ENCODE measurements at places on chromosomes 3 and 15. TPM values are rescaled to one million over a fixed set of nuclear protein-coding genes. Genes with fewer than 3 reads are reported as not detected.

Gene ANKUB1
- total RNA-seq: not detected

Gene KLHL25
- total RNA-seq: 10.2 TPM

Gene TRIM71
- total RNA-seq: 0.03 TPM

Gene MBD4
- 62.0 TPM for total RNA-seq

Gene CHL1
- not detected for total RNA-seq

Gene WDR93
- not detected for total RNA-seq

Gene TEX55
- not detected for total RNA-seq

Gene NAA80
- 47.0 TPM for total RNA-seq

Gene KLHL6
- 23.9 TPM for total RNA-seq

DNA sequence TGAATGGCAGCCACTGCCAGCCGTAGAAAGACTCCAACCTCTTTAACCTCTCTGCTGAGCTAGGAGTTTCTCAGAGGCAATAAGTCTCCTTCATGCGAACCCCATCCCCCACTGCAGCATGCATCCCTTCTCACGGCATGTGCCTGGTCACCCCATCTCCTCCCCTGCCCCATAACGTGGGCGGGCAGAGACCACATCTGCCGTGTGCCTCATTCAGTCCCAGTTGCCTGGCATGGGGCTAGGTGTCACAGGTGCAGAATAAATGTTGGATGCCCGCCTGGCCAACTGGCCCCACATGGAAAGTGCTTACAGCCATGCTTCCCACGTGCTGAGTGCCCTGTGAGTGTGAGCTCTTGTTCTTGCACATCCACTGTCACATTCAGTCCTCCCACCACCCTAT is 43.5 kb upstream of the NTRK3 start:
- no peak for DNase-seq

DNA sequence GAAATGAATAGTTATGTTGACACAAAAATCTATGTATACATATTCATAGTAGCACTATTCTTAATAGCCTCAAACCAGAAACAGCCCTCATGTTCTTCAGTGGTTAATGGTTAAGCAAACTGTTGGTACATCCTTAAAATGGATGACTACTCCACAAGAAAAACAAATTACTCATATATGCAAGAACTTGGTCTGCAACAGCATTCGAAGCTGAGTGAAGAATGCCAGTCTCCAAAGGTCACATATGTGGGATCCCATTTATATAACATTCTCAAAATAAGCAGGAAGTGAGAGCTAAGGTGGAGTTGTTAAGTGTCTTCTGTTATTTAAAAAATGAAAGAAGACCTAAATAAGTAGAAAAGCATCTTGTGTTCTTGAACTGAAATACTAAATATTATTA is 365.7 kb downstream of the GABRG3 start:
- DNase-seq: no peak

DNA sequence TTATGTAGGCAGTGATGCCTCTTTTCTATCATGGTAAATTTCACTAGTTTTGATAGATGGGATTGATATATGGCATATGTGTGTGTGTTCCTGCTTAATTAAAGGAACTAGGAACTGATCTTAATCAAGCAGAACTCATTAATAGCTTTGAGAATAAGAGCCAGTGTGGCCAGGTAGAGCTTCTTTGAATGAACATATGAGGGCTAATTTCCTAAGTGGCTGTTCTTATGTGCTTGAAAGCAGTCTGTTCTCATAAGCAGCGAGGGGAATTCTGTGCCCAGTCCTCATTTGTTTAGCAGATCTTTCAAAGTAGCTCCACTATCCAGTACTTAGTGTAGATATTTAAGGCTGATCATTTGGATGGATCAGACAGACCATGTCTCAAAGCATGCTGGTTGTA is 164.2 kb downstream of the GABRG3 start:
- DNase-seq: no peak

GRCh38 chr3:8869613-8870012 is 93.7 kb downstream of the RAD18 start:
- DNase-seq: no peak

DNA sequence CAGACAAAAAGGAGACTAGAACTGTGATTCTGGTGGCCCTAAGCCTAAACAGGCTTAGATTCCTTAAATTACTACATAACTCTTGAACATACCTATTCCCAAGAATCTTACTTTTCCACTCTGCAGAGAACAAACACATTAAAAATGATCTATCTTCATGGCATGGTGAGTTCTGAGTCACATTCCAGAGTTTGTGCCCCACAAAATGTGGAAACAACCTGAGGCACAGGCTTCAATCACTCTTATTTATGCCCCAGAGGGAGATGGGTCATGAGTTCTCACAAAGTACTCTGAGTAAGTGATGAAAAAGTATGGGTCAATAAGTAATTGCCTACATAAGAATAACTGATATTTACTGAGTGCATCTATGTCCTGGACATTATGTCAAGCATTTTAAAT is 137.5 kb upstream of the SLC2A2 start:
- DNase-seq: no peak

- DNase-seq: no peak
Measured at GRCh38 chr3:172201870-172202236, 162.5 kb downstream of the FNDC3B start.

GRCh38 chr3:62688050-62688449 is 187.2 kb downstream of the CADPS start:
- DNase-seq: no peak

DNA sequence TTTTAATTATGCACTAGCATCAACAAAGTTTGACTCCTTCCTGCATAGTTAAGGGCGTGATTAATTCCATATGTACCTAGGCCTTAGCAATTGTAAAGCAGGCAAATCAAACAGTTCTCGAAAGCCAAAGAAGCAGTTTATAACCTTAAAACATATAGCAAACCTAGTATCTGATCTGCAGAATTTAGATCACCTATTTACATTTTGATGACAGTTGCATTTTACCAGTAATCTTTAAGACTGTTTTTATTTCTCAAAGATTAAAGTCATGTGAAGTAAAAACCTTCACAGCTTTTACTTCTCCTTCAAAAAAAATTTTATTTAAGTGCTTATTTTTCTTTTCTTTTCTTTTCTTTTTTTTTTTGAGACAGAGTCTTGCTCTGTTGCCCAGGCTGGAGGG is 20.9 kb upstream of the UBP1 start:
- DNase-seq: no peak

GRCh38 chr3:69791106-69791505 is 51.8 kb downstream of the MITF start:
- DNase-seq: no peak

- DNase-seq: peak; percentile 89
Measured at GRCh38 chr3:142595951-142596725, at the start of gene PLS1. TSS of gene PLS1 (plus strand) at chr3:142596393. CDS start at chr3:142664238, 67,845 bp downstream.

GRCh38 chr3:152574461-152575079 is 260.4 kb upstream of the P2RY1 start:
- no peak for DNase-seq

DNA sequence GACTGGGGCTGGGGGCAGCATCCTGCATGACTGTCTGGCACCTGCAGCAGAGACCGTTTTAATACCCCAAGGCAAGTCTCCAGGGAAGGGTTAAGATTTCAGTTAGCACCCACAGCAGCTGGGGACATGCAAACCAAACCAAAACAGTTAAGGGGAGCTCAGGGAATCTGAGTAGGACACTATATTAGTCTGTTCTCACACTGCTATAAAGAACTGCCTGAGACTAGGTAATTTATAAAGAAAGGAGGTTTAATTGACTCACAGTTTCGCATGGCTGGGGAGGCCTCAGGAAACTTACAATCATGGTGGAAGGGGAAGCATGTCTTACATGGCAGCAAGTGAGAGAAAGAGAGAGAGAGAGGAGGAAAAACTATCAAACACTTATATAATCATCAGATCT is 25.3 kb downstream of the GALNT15 start:
- no peak for DNase-seq

DNA sequence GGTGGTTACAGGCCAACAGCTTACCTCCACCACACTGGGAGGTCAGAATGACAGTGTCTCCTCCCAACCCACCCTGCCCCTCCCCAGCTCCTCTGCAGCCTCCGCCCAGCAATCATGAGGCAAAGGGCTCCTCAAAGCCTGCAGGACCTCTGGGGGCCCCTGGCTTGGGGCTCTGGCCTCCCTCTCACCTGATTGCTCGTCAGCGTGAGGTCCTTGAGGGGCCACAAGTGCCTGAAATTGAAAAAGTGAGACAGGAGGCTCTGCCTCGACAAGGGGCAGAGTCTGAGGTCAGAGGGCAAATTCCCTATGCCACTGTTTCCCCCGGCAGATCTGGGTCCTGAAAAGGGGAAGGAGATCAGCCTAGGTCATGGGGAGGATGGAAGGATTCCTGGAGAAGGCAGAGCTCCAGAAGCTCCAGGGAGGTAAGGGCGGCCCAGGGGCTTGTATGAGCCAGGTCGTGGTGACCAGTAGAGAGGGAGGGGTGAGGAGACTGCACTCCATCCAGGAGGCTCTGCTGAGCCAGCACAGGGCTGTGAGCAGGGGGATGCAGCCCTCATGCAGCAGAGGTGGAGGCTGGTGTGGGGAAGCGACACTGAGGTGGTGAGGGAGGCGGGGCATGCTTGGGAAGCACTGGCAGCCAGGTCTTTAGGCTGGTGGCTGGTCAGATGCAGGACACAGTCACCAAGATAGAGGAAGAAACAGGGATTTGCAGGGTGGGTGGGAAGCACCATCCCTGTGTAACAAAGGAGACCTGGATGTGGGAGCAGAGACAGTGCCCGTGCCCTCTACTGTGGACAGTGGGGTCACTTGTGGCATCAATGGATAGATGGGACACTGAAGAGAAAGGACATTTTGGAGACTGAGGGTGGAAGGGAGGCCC is 20.1 kb downstream of the ALS2CL start:
- DNase-seq: no peak

GRCh38 chr3:142664311-142664710 is 59.5 kb upstream of the TRPC1 start:
- no peak for DNase-seq

GRCh38 chr3:37183375-37183831 is 9.0 kb upstream of the LRRFIP2 start:
- DNase-seq: no peak

DNA sequence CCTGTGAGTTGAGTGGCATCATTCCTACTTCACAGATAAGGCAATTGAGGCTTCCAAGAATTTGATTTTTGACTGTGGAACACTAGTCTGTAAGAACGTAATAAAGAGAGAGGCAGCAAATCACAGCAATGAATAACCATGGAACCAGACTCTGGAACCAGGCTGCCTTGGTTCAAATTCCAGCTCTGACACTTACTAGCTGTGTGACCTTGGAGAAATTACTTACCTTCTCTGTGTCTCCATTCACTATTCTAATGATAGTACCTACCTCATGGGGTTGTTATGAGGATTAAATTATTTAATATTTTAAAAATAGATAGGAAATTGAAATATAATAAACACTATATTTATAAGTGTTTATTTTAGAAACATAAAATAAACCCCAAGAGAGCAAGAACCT is 12.6 kb upstream of the IGDCC3 start:
- DNase-seq: no peak

DNA sequence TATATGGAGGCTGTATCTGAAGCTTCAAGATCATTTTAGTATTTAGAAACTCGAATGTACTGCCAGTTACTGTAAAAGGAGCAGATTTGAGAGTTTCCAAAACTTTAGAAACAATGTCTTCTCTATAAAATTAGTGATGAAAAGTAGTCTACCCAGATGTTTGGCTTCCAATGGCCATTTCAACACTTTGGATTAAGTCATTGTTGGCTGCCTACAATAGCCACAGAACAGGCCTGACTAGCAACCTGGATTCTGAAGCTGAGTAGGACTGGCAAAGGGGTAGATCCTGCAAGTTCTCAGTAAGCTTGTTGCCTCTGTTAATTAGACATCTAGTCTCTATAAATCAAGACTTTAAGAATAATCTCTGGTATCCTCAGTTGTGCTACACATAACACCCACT is 239.0 kb upstream of the KCNMB2 start:
- DNase-seq: no peak

DNA sequence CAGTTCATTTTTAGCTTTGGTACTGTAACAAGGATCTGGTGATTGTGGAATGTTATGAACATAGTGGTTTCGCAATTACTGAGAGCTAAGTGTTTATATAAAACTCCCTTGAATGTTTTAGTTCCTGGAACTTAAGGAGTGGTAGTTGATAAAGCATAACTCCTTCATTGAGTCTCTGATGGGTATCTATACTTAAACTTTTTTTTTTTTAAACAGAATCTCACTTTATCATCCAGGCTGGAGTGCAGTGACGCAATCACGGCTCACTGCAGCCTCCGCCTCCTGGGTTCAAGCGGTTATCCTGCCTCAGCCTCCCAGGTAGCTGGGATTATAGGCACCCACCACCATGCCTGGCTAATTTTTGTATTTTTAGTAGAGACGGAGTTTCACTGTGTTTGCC is 11.3 kb downstream of the PRKCI start:
- no peak for DNase-seq

- no peak for DNase-seq
Measured at GRCh38 chr3:56975567-56975966, 84.9 kb upstream of the SPATA12 start.

- DNase-seq: no peak
Measured at GRCh38 chr3:48503401-48504050, 448 bp downstream of the SHISA5 start.
